Astrocyte of the spinal cord (primary cell): ENCODE measurements at places on chromosomes 11 and 22.

GRCh38 chr11:77418155-77418970 lies 55.5 kb downstream of the PAK1 start:
- DNase-seq, result no peak

DNA sequence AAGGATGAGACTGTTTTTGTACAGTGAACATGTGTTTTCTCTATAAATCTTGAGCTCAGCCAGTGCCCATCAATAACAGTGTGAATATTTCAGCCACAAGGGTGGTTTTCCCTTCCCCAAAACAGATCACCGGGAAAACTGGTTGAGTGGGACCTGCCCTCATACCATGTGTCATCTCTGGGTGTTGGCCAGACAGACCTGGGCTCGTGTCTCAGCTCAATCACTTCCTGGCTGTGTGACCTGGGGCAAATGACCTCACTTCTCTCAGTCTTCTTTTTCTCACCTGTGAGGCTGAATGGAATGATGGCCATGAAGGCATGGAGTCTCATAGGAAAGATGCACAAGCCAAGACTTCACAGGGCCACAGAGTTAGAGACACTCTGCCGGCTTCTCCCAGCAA lies 74.7 kb downstream of the COMMD9 start:
- DNase-seq, result no peak

DNA sequence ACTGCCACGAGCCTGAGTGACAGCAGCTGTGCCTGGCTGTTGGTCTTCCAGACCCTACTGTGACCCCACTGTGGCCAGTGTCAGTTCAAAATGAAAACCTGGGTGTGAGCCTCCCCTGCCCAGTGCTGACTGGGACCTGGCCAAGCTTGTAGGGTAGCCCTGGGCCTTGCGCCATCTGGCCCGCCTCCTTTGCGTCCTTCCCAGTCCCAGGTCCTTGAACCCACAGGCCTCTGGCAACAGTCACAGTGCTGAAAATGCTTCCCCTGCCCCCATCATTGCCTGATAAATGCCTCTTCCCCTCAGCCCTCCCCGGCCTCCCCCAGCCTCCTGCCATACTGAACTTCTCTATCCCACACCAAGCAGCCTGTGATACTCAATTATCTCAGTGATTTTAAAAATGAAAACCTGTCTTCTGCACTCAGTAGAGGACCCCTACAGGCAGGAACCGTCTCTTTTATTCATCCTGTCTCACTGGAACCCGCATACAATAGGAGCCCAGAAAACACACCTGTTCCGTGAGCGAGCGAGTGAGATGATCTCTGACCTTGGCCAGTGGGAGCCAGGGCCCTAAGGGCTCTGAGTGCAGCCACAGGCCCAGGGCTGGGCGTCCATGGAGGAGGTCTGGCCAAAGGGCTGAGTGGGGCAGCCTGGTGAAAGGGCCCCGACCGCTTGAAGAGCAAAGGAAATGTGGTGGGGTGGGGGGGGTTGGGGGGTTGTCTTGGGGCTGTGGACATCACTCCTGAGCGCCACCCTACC lies 49.7 kb upstream of the TTLL12 start:
- DNase-seq, result no peak

- no peak for DNase-seq
Measured at GRCh38 chr22:43304831-43305590, 38.2 kb downstream of the SCUBE1 start.

- no peak for DNase-seq
Measured at GRCh38 chr22:44870021-44870420, 117.6 kb downstream of the ARHGAP8 start.

DNA sequence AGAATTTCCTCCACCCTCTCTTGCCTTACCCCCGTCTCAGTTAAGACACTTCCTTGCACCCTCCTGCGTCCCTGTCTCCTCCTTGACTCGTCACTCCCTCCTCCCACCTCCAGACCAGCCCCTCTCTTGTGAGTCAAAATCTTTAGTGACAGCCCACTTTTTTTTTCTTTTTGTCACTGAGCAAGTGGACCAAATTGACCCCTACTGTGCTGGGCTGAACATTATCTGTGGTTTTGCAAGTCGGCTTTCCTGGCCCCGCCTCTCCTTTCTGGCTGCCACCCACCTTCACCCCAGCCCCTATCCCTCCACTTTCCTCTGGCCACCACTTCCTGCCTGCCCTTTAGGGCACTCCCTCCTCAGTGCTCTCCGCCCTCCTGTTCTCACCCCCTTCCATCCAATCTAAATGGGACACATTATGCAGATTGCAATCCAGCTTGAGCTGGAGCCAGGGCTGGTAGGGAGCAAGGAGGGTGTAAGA lies at the start of gene APLNR:
APLNR (minus strand) TSS at position 47 of the 478 bp plus-strand sequence. CDS start 246 bp downstream, outside the sequence.
- DNase-seq, result no peak
